ENCODE measurements at places on chromosomes 12 and 14.

GRCh38 chr12:85057370-85057963 lies 21.3 kb downstream of the LRRIQ1 start:
- no peak for DNase-seq

GRCh38 chr14:79256380-79256779 lies 954.9 kb downstream of the DIO2 start:
- DNase-seq: no peak

- no peak for DNase-seq
Measured at GRCh38 chr12:125110641-125111360, 45.6 kb downstream of the AACS start.

- DNase-seq: no peak
Measured at GRCh38 chr12:97435153-97435552, 27.5 kb upstream of the RMST start.

DNA sequence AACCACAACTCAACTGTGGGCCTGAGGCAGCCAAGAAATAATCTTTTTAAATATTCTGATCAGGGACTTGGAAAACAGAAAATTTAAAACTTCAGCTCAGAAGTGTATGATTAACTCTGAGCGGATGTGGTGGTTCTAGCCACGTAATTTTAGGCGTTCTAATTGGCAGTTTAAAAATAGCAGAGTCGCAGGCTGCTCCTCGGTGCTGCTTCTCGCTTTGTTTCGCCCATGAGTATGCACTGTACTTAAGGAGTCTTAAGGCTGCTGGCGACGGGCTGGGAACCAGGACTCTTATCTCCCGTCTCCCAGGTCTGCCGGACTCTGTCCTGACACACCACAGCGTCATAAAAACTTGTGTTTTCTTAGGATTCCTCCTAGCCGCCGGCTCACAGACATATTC lies 113.4 kb upstream of the PELI2 start:
- DNase-seq: peak; percentile 70

DNA sequence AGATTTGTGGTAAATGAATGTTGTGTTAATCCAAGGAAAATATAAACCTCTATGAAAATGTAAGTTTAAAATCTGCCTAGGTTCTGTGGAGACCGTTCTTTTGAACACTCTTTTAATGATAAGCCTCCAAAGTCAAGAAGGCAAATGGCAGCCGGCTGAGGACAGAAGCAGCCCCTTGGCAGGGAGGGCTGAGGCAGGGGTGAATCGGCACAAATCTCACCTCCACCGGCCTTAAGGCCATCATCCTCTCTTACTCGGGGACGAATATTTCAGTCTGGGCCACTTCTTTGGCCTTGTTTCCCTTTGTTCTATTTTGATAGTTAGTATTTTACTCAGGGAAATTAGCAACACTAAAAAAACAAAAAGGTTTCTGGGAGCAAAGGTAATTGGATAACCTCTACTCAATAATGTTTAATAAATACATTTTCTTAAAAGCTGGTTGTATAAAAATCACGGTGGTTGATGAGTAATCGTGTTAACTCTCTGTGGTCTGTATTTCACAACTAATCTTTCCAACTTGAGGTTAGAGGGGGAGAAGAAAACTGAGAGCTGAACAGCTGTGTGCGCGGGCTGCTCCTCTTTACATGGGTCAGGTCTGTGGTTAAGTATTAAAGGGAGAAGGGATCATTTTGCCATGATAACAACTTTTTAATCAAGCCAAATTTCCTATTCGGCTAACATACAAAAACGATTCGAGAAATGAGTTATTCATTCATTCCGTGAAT lies 18.6 kb downstream of the LGMN start:
- DNase-seq: no peak

- no peak for DNase-seq
Measured at GRCh38 chr12:82866946-82867345, 180.2 kb downstream of the TMTC2 start.

GRCh38 chr12:75964150-75964549 lies 67.4 kb downstream of the PHLDA1 start:
- no peak for DNase-seq

DNA sequence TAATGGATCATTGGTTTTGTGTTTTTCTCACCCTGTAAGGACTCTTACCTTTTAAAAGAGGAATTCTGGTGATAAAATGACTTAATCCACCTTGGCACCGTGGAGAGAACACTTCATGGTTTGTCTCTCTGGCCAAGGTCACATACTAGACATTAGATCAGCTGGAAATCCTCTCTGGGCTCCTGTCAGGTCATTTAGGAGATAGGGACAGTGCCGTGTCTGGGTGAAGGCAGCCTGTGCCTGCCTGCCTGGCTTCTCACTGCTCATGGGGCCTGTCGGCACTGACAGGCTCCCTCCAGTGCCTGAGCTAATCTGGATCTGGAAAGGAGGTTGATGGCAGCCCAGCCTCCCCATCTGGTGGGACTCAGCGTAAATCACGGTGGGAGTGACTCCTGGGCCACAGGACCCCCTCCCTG lies 5.7 kb downstream of the CRADD start:
- no peak for DNase-seq

DNA sequence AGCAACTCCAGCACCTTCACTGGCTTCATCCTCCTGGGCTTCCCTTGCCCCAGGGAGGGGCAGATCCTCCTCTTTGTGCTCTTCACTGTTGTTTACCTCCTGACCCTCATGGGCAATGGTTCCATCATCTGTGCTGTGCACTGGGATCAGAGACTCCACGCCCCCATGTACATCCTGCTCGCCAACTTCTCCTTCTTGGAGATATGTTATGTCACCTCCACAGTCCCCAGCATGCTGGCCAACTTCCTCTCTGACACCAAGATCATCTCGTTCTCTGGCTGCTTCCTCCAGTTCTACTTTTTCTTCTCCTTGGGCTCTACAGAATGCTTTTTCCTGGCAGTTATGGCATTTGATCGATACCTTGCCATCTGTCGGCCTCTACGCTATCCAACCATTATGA lies 6.8 kb downstream of the OR11G2 start:
- no peak for DNase-seq

DNA sequence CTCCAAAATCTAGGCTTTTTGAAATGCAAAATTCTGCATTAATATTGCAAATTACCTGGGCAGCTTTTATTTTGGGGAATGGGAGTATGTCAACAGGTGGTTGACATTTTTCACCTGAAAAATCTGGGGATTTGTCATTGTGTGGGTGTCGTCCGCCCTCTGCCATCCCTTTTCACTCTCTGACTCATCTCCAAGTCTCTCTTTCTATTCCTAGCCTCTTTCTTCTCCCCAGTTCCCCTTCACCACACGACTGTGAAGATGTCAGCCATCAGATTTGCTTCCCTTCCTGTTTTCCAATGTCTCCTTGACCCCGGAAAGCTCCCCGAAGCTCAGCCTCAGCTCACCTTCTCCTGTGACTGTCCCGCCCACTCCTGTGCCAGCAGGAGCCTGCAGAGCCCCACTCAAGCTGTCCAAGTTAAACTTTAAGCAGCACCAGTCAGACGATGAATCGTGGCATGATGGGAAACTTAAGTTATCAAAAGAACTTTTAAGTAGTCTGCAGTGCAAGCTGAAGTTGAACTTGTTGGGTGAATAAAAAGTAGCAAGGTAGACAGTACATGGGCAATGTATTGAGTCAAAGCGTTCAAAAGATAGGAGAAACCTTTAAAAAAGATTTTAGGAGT lies 590.2 kb downstream of the VRK1 start:
- DNase-seq: no peak

- DNase-seq: no peak
Measured at GRCh38 chr12:45231515-45232145, 15.7 kb downstream of the ANO6 start.

DNA sequence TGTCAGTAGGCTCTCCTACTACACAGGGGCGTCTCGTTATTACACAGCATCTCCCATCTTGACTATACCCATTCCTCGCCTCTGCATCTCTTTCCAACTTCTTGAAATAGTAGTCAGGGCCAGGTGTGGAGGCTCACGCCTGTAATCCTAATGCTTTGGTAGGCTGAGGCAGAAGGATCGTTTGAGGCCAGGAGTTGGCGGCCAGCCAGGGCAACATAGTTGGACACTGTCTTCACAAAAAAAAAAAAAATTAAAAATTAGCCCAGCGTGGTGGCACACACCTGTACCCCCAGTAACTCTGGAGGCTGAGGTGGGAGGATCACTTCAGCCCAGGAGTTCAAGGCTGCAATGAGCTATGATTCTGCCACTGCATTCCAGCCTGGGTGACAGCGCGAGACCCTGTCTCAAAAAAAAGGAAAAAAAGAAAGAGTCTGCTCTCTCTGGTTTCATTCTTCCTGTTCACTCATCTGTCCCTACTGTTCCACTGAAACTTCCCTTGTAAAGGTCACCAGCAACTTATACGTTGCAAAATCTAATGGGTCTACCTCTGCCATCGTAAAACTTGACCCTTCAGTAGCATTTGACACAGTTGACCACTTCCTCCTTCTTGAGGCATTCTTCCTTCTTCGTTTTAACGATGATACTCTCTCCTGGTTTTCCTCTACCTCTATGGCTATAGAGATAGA lies 41.0 kb upstream of the PTGR2 start:
- no peak for DNase-seq

DNA sequence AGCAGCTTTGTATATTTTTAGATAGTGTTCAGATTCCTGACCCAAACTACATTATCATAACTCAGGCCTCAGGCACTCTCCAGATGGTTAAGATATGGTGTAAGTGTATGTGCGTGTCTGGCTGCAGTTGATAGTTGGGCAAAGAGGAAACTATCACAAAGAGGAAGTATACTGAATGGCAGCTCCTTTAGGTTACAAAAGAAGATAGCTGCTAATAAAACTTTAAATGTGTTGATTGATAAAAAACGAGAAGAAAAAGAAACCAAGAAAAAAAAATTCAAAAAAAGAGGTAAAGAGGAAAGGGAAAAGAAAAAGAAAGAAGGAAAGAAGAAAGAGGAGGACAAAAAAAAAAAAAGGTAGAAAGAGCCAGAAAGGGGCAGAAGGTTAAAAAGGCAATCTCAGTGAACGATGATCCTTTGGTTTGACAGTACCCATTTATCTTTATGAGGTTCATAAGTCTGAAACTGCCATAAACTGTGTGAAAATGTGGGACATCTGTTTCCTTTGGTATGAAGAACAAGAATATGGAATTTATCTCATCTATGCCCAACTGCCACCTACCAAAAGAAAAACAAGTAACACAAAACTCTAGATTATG lies 42.2 kb downstream of the TAOK3 start:
- no peak for DNase-seq

DNA sequence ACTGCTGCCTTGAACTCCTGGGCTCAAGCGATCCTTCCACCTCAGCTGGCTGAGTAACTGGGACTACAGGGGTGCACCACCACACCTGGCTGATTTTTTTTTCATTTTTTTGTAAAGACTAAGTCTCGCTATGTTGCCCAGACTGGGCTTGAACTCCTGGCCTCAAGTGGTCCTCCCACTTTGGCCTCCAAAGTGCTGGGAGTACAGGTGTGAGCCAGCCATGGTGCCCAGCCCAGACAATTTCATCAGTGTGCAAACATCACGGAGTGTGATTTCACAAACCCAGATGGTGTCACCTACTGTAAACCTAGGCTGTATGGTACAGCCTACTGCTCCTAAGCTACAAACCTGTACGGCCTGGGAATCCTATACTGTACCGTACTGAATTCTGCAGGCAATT lies 6.9 kb upstream of the BCL7A start:
- DNase-seq: no peak

GRCh38 chr12:82461393-82461792 lies 103.1 kb downstream of the METTL25 start:
- DNase-seq: no peak

DNA sequence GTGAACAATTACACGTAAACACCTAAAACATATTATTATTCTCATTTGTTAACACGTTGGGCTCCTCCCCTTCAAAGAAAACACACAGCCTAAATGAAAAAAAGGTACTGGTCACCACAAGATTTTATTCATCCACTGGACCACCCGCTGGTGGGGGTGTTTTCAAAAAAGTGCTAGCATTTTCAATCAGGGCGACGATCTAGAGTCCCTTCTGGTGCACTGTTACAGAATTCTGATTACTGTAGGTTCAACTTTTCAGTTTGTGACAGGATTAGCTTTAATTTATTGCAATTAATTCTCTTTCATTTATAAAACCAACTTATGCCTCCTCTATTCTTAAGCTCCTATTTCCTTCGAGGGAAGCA lies 443 bp downstream of the MAGOHB start:
- DNase-seq: no peak

DNA sequence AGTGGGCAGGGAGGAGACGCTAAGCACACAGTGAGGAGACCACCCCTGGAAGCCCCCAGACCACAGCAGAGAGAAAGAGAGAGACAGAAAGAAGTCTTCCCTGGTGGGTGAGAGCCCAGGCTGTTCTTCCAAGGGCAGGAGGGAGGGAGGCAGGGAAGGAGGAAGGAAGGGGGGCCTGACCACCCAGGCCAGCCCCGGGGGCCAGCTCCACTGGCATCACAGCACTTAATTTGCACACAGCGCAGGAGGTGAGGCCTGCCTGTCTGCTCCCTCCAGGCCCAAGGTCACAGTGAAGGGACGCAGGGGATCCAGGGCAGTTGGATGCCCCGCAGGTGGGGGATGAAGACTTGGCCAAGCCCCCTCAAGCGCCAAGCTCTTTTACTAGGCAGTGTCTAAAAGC lies 141.9 kb upstream of the C14orf180 start:
- peak; percentile 20 for DNase-seq

DNA sequence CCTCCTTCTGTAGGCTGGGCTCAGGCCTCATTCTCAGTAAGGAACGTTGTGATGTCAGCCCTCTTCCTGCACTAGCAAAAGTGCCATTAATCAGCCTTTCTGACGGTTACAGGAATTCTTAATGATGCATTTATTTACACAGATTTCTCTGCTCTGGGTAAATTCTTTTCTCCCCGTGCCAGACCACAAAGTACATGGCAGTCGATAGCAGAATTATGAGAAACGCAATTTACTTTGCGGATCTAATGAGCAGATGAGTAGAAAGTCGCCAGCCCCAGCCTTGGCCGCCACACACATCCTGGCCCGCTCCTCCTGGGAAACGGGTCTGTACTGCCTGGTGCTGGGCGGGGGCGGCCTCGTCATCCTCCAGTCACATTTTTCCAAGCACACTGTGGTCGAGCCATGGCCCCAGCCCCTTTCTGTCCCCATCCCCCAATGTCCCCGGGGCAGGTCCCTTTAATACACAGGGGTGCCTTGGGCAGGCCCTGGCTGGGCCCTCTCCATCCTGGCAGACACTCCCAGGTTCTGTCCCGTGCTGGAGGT lies 25.9 kb downstream of the NOC4L start:
- DNase-seq: no peak

DNA sequence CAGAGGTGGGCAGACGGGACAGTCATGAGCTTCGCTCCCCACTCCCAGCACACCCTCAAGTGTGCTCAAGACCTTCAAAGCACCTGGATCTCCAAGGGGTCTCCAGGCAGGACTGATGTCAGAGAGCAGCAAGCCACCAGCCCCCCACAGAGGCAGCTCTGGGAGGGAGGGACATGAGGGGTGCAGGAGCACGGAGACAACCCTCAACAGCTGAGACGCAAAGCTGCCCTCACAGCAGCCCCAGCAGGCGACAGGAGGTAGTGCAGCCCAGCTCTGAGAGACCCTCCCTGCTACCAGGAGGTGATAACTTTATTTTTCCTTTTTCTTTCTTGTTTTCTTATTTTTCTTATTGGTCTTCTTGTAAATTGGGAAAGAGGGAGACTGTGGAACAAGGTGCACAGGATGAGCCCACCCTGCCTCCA lies 17.9 kb downstream of the SIVA1 start:
- no peak for DNase-seq

- no peak for DNase-seq
Measured at GRCh38 chr12:105041186-105041585, 43.1 kb downstream of the ALDH1L2 start.

GRCh38 chr12:101929365-101930041 lies 52.1 kb downstream of the DRAM1 start:
- no peak for DNase-seq

All from left forelimb (tissue), 1 donor.